NCI-H1092 (cell line): ENCODE measurements at places on chromosomes 6 and 20.
A peak's percentile ranks its signal among the peaks of the same experiment; 100 is the strongest.

- DNase-seq, result no peak
Observed at GRCh38 chr6:53611342-53611741, 54.2 kb downstream of the KLHL31 start.

- no peak for DNase-seq
Observed at GRCh38 chr6:23523771-23524170, 602.2 kb upstream of the NRSN1 start.

- DNase-seq, result peak; percentile 22
Observed at GRCh38 chr6:164870164-164870563, 439.2 kb downstream of the C6orf118 start.

DNA sequence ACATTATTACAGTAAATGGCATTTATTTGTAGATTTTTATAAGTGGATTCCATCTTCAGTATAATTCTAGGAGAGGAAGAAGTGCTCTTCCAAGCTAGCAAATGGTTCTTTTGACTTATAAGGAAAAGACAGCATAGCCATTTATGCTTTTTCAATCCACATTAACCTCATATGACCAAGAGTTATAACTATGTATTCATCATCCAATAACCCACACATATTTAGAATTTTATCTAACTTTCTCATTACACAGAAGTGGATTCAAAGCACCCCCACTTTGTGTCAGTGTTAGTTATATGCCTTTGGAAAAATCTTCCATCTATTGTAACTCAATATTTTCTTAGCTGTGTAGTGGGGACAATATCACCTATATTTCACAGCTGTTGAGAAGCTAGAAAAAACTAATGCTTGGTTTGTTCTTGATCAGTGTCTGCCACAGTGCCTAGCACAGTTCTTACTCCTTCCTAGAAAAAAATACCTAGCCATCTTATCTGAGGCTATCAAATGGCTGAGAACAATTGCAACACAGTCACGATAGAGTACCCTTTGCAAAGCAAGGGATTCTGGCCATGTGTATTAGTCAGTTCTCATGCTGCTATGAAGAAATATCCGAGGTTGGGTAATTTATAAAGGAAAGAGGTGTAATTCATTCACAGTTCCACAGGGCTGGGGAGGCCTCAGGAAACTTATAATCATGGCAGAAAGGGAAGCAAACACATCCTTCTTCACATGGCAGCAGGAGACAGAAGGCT, 986.3 kb downstream of the TFAP2A start:
- no peak for DNase-seq

DNA sequence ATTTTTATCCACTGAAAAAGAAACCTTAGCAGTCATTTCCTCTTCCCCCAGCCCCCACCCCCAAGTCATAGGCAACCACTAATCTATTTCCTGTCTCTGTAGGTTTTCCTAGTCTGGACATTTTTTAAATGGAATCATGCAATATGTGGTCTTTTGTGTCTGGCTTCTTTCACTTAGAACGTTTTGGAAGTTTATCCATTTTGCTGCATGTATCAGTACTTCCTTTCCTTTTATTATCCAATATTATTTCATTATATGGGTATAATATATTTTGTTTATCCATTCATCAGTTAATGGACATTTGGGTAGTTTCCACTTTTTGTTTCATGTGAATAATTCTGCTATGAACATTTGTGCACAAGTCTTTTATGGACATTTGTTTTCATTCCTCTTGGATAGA, 99.3 kb upstream of the BMP5 start:
- DNase-seq, result no peak

GRCh38 chr6:111989743-111990142, 64.2 kb upstream of the CCN6 start:
- no peak for DNase-seq

- DNase-seq, result no peak
Observed at GRCh38 chr20:19560881-19561480, 197.1 kb upstream of the RIN2 start.

- DNase-seq, result no peak
Observed at GRCh38 chr20:58597249-58597891, 53.7 kb upstream of the STX16 start.

DNA sequence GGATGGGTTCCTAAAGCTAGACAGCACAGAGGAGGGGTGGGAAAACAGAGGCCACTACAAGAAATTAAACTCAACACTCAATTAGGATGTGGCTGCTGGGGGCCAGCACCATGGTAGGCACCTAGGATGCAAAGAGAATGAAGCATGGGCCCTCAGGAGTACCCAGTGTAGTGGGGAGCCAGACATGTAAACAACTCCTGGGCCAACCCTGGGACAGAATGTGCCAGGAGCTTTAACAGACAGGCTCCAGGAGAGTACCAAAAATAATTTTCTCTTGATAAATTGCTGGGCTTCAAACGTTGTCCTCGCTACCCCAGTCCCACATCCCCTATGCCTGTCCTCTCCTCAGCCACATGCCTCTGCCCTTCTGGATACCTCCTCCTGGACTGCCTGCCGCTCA, 1.7 kb downstream of the TMEM151B start:
- DNase-seq, result no peak

- DNase-seq, result no peak
Observed at GRCh38 chr6:118761645-118762044, 110.3 kb upstream of the CEP85L start.

DNA sequence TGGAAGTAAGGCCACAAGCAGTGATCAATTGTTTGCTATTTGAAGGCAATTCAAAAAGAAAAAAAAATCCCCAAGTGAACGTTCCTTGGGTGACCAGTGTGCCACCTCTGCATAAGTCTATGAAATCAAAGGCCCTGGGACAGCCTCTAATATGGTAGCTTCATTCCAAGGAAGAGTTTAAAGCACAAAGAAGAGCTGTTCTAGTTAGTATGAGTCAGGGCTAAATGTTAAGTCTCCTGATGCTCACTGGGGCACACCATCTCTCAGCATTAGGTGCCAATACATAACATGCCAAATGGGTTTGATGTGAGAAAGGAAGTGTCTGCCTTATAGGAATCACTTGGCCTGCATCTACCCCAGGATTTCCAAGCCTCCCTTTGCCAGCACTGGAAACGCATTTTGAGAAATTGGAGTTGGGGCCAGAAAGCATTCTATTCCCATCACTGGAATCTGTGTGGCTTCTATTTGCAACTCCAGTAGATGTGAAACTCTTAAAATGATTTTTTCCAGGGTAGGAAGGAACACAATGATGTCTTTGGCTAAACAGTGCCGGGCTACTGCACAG, 13.0 kb downstream of the UNC5CL start:
- no peak for DNase-seq

DNA sequence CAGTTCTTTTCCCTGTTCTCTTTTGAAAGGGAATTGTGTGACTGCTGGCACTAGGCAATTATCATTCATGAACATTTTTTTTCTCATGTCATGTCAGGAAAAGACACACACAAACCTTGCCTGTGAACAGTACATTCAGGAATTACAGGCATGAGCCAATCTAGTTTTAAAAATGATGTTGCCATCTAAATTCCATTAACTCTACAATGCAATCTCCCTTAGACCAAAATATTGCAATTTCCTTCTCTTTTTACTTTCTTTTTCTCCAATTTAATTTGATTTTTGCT, 127.5 kb upstream of the STMND1 start:
- DNase-seq, result no peak

- no peak for DNase-seq
Observed at GRCh38 chr6:116511424-116512110, at the start of gene CALHM5. CALHM5 (plus strand) TSS chr6:116511639; CDS start chr6:116511697, 58 bp downstream.

- no peak for DNase-seq
Observed at GRCh38 chr6:20879526-20879925, 345.3 kb downstream of the CDKAL1 start.

GRCh38 chr20:48680650-48681049, 147.1 kb downstream of the PREX1 start:
- no peak for DNase-seq

- no peak for DNase-seq
Observed at GRCh38 chr6:20393297-20393696, 8.4 kb upstream of the E2F3 start.

DNA sequence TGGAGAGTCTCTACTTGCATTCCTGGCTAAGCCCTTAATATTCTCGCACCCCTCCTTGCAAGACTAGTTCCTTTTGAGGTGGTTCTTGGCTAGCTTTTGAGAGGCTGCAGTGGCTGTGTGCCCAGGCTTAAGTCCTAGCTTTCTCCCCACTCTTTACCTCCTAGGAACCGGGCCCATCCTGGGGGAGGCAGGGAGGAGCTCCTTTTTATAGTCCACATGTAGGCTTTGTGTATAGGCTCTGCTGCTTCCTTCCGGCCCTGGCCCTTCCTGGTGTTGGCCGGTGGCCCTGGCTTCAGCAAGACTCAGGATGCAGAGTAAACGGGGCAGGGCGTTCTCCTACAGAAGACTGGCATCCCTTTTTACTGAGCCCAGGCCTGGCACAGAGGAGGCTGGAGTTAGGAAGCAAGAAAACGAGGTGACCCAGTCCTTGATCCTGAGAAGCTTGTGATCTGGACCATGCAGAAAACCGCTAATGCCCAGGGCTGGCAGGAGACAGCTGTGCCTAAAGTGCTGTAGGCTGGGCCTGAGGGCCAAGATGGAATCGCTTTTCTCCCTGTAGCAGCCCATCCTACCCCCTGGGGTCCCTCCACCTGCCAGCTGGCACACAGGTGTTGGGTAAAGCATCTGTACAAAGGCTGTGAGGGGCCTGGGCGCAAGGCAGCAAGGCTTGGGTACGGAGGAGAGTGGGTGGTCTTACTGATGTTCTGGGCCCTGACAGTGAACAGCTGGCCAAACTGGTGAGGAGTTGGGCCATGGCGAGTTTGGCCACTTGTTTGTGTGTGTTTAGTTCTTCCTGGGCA, 8.7 kb downstream of the PLCG1 start:
- DNase-seq, result no peak
